ENCODE measurements at places on chromosomes 4 and X. TPM values are rescaled to one million over a fixed set of nuclear protein-coding genes. Genes with fewer than 3 reads are reported as not detected.

- no peak for DNase-seq
Observed at GRCh38 chrX:122626871-122627270, 557.2 kb upstream of the GRIA3 start.

GRCh38 chr4:153518001-153518400 is 51.8 kb downstream of the TMEM131L start:
- DNase-seq: no peak

- DNase-seq: no peak
Observed at GRCh38 chr4:108484187-108484586, 136.2 kb upstream of the RPL34 start.

DNA sequence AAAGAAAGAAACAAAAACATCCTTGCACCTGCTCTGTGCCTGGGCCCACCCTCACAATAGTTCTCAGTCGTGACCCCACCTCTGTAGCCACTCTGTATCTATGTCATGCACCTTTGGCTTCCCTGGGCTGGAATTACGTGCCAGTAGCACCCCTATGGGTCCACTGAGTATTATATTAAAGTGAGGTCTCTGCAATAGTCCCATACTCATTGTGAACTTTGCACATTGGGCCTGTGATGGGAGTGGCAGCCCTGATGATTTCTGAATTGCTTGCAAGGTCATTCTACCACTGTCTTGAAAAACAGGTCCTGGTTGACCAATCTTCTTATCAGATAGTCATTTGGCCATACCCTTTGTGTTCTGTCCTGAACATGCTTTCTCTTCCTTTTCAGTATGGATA is 1012.1 kb downstream of the RAB28 start:
- DNase-seq: no peak

DNA sequence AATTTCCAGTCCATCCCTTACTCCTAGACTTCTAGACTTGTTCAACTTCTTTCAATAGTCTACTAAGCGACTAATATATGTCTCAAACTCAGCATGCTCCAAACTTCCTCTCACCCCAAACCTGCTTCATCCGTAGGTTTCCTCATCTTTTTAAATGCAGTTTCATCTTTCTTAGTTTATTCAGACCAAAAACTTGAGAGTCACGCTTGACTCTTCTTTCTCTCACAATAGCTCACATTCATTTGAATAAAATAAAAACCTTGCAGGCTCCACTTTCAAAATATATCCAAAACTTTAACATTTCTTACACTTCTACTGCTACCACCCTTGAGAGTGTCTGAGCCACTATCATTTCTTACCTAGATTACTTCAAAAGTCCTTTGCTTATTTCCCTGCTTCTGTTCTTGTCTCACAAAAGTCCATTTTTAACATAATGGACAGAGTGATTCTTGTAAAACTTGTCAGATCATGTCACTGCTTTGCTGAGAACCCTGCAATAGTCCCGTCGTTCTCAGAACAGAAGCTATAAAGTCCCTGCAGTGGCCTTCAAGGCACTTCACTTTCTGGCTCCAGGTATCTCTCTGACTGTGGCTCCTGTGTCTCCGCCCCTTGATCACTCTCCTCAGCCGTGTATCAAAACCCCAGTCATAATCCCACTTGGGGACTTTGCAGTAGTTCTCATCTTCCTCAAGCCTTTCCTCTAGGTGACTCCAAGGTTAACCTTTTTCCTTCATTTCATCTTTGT is 167.6 kb downstream of the ARHGAP24 start:
- no peak for DNase-seq

- no peak for DNase-seq
Observed at GRCh38 chr4:123522646-123523045, 126.1 kb downstream of the SPRY1 start.

KDR gene
- total RNA-seq: 87.2 TPM

MAGEB10 gene
- total RNA-seq: not detected
